ENCODE measurements at places on chromosomes 5 and 9. TPM values are rescaled to one million over a fixed set of nuclear protein-coding genes. Genes with fewer than 3 reads are reported as not detected.

DNA sequence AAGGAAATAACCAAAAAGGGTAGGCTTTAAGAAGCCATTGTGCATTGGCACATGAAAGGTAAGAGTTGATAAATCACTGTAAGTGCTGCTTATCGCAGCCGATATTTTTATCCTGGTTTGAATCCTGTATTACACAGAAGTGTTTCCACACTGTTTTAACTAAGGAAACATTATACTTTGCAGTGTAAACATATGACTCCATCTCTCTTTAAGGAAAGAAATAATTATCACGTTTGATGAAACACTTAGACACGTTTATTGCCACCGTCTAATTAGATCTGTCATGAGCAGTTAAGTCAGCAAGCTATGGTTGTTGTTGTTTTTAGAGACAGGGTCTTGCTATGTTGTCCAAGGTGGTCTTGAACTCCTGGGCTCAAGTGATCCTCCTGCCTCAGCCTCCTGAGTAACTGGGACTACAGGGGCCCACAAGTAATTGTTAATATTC, 85.7 kb upstream of the TNFAIP8 start:
- DNase-seq, result peak; percentile 53

GRCh38 chr5:32223972-32224609, 50.0 kb upstream of the GOLPH3 start:
- DNase-seq, result peak; percentile 39

DNA sequence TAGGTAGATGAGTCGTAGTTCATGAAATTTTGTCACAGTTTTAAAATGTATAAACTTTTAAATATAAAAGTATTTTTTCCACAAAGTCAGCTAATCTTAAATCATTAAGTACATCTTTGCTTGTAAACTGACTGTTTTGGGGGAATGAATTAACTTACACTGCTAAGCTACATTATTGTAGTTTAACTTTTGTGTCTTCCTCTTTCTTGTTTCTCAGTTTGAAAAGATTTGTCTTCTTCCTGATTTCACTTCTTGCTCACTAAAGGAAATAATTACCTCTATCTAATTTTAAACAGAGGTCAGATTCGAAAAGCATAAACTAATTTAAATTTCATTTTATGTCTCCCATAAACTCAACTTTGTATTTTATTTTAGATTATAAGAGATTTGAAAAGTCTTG, 5.7 kb downstream of the NIPSNAP3B start:
- no peak for DNase-seq

GRCh38 chr9:112535811-112536210, 49.2 kb downstream of the KIAA1958 start:
- no peak for DNase-seq

GRCh38 chr5:135951257-135951656, 3.5 kb downstream of the LECT2 start:
- DNase-seq, result no peak

- DNase-seq, result no peak
Observed at GRCh38 chr5:1840741-1841521, 39.7 kb downstream of the NDUFS6 start.

DNA sequence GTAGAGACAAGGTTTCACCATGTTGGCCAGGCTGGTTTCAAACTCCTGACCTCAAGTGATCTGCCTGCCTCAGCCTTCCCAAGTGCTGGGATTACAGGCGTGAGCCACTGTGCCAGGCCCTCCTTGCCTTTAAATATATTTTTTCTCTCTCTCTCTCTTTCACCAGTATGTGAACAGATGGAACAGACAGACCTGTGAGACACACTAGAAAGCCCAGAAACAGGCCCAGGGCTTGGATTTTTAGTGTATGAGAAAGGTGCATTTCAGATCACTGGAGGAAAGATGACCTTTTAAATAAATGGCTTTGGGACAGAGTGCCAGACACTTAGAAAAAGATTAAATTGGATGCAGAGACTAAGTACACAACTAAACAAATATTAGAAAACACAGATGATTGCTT, 3.1 kb downstream of the RASGEF1C start:
- no peak for DNase-seq

The PCA3 gene
- total RNA-seq, result not detected

The FOXD4L6 gene
- total RNA-seq, result 0.13 TPM

The EIF4EBP3 gene
- total RNA-seq, result 3.2 TPM

The CMBL gene
- total RNA-seq, result 6.1 TPM

The PCDHB12 gene
- total RNA-seq, result 0.13 TPM

The PIGO gene
- 25.3 TPM for total RNA-seq

Measured in bronchial epithelial cell (primary cell).